Hepatocyte (in vitro differentiated cells): ENCODE measurements at places on chromosomes 6 and 20. TPM values are rescaled to one million over a fixed set of nuclear protein-coding genes. Genes with fewer than 3 reads are reported as not detected.

DNA sequence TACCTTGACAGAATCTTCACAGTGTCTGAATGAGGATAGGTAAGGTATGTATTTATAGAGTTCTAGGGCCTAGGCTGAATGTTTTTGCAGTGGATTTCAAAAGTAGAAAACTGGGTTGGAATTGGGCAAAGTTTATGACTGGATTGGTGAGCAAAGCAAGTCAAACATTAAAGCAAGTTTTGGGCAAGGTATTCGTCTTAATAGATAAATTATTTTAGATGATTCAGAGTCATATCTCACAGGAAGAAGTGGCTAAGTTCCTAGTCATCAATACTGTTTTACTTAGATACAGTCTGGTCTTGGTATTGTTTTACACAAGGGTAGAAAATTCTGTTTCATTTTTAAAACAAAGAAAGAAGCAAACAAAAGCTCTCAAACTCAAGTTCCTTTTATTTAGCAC lies 284.1 kb upstream of the EPHA7 start:
- DNase-seq = no peak
- H3K4me3 ChIP-seq = no peak overlapping the region
- no peak overlapping the region for H3K27ac ChIP-seq
- no peaks in the 10 kb centered on the region for H3K27me3 ChIP-seq
- no peaks in the 10 kb centered on the region for H3K36me3 ChIP-seq

- no peaks in the 10 kb centered on the region for H3K36me3 ChIP-seq
- DNase-seq = no peak
- no peak overlapping the region for H3K4me3 ChIP-seq
Measured at GRCh38 chr6:136035378-136036070, 184.0 kb downstream of the PDE7B start.

DNA sequence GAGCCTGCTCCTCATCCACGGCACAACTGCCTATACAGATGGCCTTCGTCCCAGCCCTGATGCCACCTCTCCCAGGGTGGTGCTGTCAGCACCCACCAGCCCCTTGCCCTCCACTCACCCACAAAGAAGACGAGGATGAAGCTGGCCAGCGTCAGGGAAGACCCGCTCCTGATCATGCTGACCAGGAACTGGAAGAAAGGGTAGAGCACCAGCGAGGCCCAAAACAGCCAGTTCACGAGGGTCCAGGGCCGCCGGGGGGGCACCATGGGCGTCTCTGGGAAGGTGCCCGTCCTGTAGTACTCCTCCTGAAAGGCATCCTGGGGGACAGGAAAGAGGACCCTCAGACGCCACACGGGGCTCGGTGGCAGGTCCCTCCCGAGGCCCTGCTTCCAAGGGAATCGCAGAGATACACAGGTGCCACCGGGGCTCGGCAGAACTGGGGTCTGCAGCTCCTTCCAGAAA lies 134.5 kb downstream of the AGPAT4 start:
- no peak overlapping the region for H3K27ac ChIP-seq
- H3K4me1 ChIP-seq = no peaks in the 10 kb centered on the region
- H3K4me3 ChIP-seq = no peak overlapping the region
- no peak for DNase-seq
- H3K36me3 ChIP-seq = no peaks in the 10 kb centered on the region

GRCh38 chr6:33772082-33772830 lies 16.7 kb downstream of the LEMD2 start:
- peaks cover 33% of the 10 kb centered on the region for H3K4me1 ChIP-seq
- H3K27ac ChIP-seq = peak overlapping the region; percentile 51
- H3K27me3 ChIP-seq = no peaks in the 10 kb centered on the region
- H3K4me3 ChIP-seq = no peak overlapping the region
- peak; percentile 53 for DNase-seq
- H3K36me3 ChIP-seq = no peaks in the 10 kb centered on the region

- no peak overlapping the region for H3K27ac ChIP-seq
- DNase-seq = no peak
- peaks cover 3% of the 10 kb centered on the region for H3K4me1 ChIP-seq
Measured at GRCh38 chr20:44081476-44081875, 105.5 kb downstream of the JPH2 start.

DNA sequence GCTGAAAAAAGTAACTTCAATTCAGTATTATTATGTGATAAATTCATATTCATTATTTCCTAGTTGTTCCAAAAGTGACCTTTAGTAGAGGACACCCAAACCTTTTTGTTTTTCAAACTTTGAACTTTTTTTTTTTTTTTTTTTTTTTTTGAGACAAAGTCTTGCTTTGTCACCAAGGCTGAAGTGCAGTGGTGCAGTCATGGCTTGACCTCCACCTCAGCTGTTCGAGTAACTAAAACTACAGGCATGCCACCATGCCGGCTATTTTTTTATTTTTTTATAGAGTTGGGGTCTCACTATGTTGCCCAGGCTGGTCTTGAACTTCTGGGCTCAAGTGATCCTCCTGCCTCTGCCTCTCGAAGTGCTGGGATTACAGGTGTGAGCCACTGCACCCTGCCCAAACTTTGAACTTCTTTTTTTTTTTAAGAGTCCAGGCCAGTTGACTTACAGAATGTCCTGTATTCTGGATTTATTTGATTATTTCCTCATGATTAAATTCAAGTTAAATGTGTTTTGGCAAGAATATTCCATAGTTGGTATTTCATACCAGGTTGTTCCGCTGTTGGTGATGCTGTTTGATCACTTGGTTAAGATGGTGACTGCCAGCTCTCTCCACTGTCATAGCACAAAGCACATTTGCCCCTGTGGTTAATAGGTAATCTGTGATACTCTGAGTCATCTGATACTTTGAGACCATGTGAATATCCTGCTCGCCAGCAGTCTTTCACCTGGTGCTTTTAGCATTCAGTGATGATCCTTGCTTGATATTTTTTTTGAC lies 48.0 kb downstream of the VAPB start:
- no peaks in the 10 kb centered on the region for H3K36me3 ChIP-seq
- H3K4me1 ChIP-seq = peaks cover 3% of the 10 kb centered on the region
- H3K27ac ChIP-seq = peak overlapping the region; percentile 80
- H3K4me3 ChIP-seq = no peak overlapping the region
- peak; percentile 50 for DNase-seq

DNA sequence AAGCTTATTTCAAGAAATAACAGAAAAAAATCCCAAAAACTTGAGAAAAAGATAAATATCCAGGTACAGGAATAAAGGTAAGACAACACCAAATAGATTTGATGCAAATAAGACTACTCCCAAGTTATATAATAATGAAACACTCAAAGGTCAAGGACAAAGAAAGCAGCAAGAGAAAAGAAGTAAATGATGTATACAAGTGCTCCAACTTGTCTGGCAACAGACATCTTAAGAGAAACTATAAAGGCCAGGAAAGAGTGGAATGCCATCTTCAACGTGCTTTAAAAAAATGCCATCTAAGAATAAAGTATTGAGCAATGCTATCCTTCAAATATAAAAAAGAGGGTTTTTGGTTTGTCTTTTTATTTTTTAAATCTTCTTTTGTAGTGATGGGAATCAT lies 54.2 kb downstream of the REV3L start:
- H3K27me3 ChIP-seq = no peaks in the 10 kb centered on the region
- no peak for DNase-seq
- no peak overlapping the region for H3K27ac ChIP-seq
- H3K36me3 ChIP-seq = no peaks in the 10 kb centered on the region

DNA sequence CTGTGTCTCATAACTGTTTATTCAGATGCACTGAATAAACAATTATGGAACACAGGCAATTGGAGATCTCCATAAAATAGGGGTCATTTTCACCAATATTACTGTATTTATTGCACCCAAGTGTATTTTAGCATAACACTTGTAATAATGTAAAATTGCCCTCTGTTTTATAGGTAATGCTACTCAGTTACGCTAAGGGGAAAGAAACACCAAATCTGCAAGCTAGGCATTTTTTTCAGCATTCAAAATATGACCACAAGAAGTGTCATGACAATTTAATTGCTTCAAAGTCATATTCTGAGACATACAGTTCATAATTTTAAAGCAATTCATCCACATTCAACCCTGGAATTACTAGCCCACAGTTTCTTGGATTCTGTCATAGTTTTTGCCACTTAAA lies 643.2 kb upstream of the NOX3 start:
- no peaks in the 10 kb centered on the region for H3K27me3 ChIP-seq
- H3K4me3 ChIP-seq = no peak overlapping the region
- no peaks in the 10 kb centered on the region for H3K4me1 ChIP-seq
- H3K27ac ChIP-seq = no peak overlapping the region
- H3K36me3 ChIP-seq = no peaks in the 10 kb centered on the region

- H3K4me3 ChIP-seq = no peak overlapping the region
- peaks cover 48% of the 10 kb centered on the region for H3K4me1 ChIP-seq
- no peaks in the 10 kb centered on the region for H3K27me3 ChIP-seq
Measured at GRCh38 chr20:50520222-50520880, 10.2 kb downstream of the PTPN1 start.

- peak; percentile 76 for DNase-seq
- H3K27me3 ChIP-seq = peaks cover 81% of the 10 kb centered on the region
- H3K4me3 ChIP-seq = peak overlapping the region; percentile 64
- H3K36me3 ChIP-seq = no peaks in the 10 kb centered on the region
- H3K4me1 ChIP-seq = peaks cover 8% of the 10 kb centered on the region
Measured at GRCh38 chr6:159169557-159170332, 545 bp downstream of the FNDC1 start.

DNA sequence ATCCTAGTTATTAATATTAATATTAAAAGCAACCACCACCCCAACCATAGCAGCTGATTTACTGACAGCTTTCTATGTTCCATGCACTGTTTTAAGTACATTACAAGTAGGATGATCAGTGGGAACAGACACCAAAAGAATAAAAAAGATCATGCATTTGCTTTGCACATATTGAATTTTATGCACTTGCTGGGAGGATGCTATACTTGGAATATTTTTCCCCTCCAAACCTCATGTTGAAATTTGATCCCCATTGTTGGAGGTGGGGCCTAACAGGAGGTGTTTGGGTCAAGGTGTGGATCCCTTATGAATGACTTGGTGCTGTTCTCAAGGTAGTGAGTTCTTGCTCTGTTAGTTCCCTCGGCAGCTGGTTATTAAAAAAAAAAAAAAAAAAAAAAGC lies 178.9 kb upstream of the MYLIP start:
- H3K4me3 ChIP-seq = no peak overlapping the region
- no peak overlapping the region for H3K27ac ChIP-seq
- no peaks in the 10 kb centered on the region for H3K36me3 ChIP-seq
- no peaks in the 10 kb centered on the region for H3K27me3 ChIP-seq
- peaks cover 32% of the 10 kb centered on the region for H3K4me1 ChIP-seq
- no peak for DNase-seq

GRCh38 chr6:156879591-156879990 lies 102.4 kb downstream of the ARID1B start:
- peak overlapping the region; percentile 26 for H3K27ac ChIP-seq
- DNase-seq = no peak
- H3K4me1 ChIP-seq = peaks cover 16% of the 10 kb centered on the region
- no peaks in the 10 kb centered on the region for H3K36me3 ChIP-seq

DNA sequence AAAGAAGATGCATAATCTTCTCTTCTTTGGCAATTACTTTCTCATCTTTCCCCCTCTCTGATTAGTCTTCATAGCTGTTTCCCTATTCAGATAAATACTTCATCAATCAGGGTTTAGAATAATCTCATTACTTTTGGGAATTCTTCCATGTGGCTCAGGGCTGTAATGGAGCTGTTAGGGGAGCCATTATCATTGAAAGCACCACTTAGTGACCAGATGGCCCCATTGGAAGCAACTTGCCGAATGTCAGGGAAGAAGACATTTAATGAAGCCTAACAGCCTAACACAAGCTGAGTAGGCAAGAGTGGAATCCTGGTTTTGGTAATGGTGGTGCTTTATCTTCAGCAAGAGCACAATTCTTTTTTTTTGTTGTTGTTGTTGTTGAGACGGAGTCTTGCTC lies 45.0 kb downstream of the TIAM2 start:
- no peaks in the 10 kb centered on the region for H3K36me3 ChIP-seq
- H3K27me3 ChIP-seq = no peaks in the 10 kb centered on the region
- no peak overlapping the region for H3K4me3 ChIP-seq
- H3K27ac ChIP-seq = no peak overlapping the region
- peaks cover 8% of the 10 kb centered on the region for H3K4me1 ChIP-seq

The TPD52L1 gene
- total RNA-seq = 182 and 197 TPM in 2 replicates

The GRM1 gene
- total RNA-seq = 0.08 and 0.17 TPM in 2 replicates

The ARMH2 gene
- not detected in 2 replicates for total RNA-seq

The HCK gene
- total RNA-seq = 0.44 and 2.2 TPM in 2 replicates

The QKI gene
- 81.8 and 92.5 TPM in 2 replicates for total RNA-seq
